ENCODE measurements at places on chromosomes 1 and 21.

DNA sequence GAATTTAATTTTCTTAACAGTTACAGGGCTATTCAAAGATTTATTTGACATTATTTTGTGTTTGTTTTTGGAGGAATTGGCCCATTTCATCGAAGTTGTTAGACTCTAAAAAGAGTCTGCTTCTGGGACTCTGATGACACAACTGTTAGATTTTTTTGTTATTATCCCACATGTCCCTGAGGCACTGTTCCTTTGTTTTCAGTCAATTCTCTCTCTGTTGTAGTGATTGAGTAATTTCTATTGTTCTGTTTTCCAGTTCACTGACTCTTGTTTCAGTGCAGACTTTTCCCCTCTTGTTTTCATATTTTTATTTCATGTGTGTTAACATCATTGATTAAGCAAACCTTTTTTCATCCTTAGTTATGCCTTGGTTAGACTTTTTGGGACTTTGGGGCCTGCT, 325.0 kb downstream of the ZNF326 start:
- H3K4me3 ChIP-seq, result no peak overlapping the region
- no peaks in the 10 kb centered on the region for H3K27me3 ChIP-seq
- no peak for DNase-seq
- H3K27ac ChIP-seq, result no peak overlapping the region

DNA sequence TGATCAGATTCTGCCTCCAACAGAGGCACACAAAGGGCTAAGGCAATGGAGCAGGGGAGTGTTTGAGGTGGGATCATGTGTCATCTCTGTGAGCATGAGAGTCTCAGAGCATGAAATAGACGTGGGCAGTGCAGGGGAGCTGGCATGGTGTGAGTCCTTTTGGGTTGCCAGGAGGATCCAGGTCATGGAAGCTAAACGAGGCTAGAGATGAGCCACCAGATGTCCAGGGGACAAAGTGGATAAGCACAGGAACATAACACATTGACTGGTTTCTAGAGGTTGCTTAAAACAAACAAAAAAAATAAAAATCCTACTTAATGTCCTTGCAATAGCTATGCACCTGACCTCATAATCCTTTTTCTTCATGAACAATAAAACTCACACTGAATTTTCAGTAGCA, 254.8 kb upstream of the GREM2 start:
- H3K27me3 ChIP-seq, result no peaks in the 10 kb centered on the region
- H3K36me3 ChIP-seq, result no peaks in the 10 kb centered on the region
- no peak overlapping the region for H3K27ac ChIP-seq
- no peak overlapping the region for H3K4me3 ChIP-seq

DNA sequence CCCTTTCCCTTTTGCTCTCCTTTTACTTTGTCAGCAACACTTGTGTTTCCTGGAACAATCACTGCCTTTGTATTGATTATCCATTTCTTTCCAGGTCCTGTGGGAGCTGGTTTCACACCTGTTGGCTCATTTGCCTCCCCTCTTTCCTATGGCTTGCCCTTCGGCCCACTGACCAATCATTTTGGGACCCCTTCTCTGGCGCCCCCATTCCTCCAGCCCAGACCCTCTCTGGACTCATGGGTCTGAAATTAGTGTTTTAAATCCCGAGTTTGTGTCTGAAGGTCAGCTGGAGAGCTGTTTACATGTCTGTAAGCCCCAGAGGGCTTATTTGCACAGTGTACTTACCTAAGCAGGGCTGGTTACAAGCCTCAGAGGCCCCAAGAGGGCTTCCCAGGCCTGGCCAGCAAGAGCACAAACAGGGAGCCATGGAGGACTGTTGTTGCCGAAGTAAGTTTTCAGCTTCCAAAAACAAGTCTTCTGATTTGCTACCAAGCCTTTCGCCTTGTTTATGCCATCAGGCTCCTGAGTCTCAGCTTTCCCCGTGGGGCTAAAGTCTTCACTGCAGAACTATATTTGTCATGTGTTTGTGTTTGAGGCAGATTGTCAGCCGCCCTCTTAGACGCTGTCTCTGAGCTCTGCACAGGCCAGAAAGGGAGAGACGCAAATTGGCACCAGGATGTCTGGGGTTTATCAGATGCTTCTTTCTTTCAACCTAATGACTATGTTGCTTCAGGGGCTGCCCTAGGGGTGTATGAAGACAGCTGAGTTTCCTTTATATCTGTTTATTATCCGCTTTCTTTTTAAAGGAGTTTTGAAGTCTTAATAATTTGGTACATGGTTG, 93.0 kb downstream of the ATP1A1 start:
- peak overlapping the region; percentile 26 for H3K27ac ChIP-seq
- H3K36me3 ChIP-seq, result no peaks in the 10 kb centered on the region
- no peak for DNase-seq
- peaks cover 3% of the 10 kb centered on the region for H3K27me3 ChIP-seq

DNA sequence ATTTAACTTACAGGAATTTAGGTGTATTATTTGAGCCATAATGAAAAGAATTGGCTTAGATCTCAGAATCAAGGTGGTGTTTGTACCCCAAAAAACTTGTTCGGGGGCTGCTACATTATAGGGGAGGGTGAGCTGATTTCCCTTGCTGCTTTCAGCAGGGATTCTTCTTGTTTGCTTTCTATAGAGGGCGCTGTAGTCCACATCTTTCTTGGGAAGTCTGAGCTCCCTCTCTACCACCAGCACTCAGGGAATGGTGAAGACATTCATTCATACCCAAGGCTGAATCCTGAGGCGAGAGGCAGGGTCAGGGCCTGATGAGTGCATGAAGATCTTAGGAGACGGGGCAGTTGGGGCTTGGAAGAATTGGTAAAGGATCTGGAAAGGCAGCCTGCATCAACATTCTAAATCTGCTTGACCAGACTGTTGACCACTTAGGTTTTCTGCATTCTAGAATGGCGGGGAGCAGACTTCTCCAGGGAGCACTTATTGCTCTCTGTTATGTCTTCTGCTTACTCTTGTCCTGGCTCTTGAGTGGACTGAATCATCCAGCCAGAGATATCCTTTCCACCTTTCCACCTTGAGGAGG, 18.9 kb downstream of the SPATA46 start:
- peaks cover 4% of the 10 kb centered on the region for H3K27me3 ChIP-seq
- H3K27ac ChIP-seq, result no peak overlapping the region
- no peaks in the 10 kb centered on the region for H3K36me3 ChIP-seq
- DNase-seq, result no peak
- H3K4me3 ChIP-seq, result no peak overlapping the region
- H3K4me1 ChIP-seq, result peaks cover 6% of the 10 kb centered on the region

DNA sequence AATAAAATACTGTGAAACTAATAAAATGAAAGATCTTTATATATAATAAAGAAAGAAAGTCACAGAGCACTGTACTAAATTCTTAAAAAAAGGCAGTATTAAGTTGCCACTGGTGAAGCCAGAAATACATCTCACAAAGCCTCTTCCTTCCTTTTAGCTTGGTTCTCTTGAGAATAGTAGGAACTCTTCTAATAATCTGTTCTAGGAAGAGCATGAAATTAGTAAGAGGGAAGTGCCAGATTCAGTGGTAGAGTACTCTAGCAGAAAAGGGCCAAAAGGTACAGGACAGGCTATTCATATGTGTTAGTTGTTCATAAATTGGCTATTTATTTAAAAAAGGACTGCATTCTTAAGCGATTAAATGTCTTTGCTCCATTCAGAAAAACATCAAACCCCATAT, 33.7 kb downstream of the CTTNBP2NL start:
- H3K4me1 ChIP-seq, result peaks cover 3% of the 10 kb centered on the region
- peaks cover 4% of the 10 kb centered on the region for H3K27me3 ChIP-seq
- no peak for DNase-seq
- H3K4me3 ChIP-seq, result no peak overlapping the region
- H3K27ac ChIP-seq, result no peak overlapping the region
- no peaks in the 10 kb centered on the region for H3K36me3 ChIP-seq

GRCh38 chr1:169550294-169550693, 36.0 kb downstream of the F5 start:
- H3K4me1 ChIP-seq, result no peaks in the 10 kb centered on the region
- no peaks in the 10 kb centered on the region for H3K27me3 ChIP-seq
- H3K4me3 ChIP-seq, result no peak overlapping the region
- DNase-seq, result no peak
- H3K36me3 ChIP-seq, result no peaks in the 10 kb centered on the region
- no peak overlapping the region for H3K27ac ChIP-seq

GRCh38 chr1:13585612-13585991, 2.0 kb downstream of the PDPN start:
- H3K36me3 ChIP-seq, result no peaks in the 10 kb centered on the region
- peaks cover 15% of the 10 kb centered on the region for H3K27me3 ChIP-seq
- peak overlapping the region; percentile 10 for H3K27ac ChIP-seq
- H3K4me3 ChIP-seq, result no peak overlapping the region

GRCh38 chr21:25406887-25407579, 200.2 kb downstream of the MRPL39 start:
- peaks cover 4% of the 10 kb centered on the region for H3K36me3 ChIP-seq
- no peak for DNase-seq
- peaks cover 3% of the 10 kb centered on the region for H3K27me3 ChIP-seq
- no peak overlapping the region for H3K27ac ChIP-seq
- peaks cover 7% of the 10 kb centered on the region for H3K4me1 ChIP-seq
- no peak overlapping the region for H3K4me3 ChIP-seq

- H3K27me3 ChIP-seq, result peaks cover 2% of the 10 kb centered on the region
- DNase-seq, result no peak
- H3K36me3 ChIP-seq, result no peaks in the 10 kb centered on the region
- H3K4me3 ChIP-seq, result no peak overlapping the region
- H3K27ac ChIP-seq, result no peak overlapping the region
These were observed 87.7 kb downstream of the C4BPA start for GRCh38 chr1:207191776-207192175.

- H3K4me3 ChIP-seq, result no peak overlapping the region
- H3K4me1 ChIP-seq, result no peaks in the 10 kb centered on the region
- no peaks in the 10 kb centered on the region for H3K36me3 ChIP-seq
- DNase-seq, result no peak
- H3K27ac ChIP-seq, result no peak overlapping the region
These were observed 293.8 kb upstream of the USP25 start for GRCh38 chr21:15436031-15436430.

DNA sequence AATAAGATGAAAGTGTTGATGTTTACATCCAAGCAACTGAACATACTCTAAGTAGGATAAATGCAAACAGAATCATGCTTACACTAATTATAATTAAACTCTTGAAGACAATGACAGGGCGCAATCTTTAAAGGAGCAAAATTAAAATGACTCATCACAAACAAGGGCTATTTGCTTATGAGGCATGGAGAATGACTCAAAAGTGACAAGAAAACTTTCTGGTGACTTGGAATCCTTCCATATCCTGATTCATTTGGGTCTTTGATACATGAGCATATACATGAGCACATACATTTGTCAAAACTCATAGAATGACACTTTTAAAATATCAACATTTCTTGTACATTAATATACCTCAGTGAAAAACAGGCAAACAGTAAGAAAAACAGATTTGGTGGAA, 1632.3 kb downstream of the KCNT2 start:
- no peak overlapping the region for H3K27ac ChIP-seq
- DNase-seq, result no peak
- H3K36me3 ChIP-seq, result no peaks in the 10 kb centered on the region

DNA sequence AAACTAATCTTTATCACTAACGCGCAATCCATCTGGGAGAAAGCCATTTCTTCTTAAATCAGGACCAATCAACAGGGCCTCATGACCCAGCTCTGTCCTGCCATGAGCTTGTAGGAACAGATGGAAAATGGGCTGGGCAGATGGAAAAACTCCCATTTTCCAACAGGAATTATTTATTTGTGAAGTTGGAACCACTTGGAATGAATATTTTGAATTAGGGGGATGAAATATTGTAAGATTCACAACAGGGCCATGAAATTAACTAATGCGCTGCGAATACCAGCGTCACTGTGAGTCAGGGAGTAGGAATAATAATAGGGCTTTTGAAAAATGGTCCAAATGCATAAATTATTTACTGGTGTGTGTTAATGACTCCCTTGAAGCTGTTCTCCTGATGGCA, 53.1 kb upstream of the CYP2J2 start:
- no peaks in the 10 kb centered on the region for H3K27me3 ChIP-seq
- H3K4me3 ChIP-seq, result no peak overlapping the region
- no peak overlapping the region for H3K27ac ChIP-seq
- no peak for DNase-seq

DNA sequence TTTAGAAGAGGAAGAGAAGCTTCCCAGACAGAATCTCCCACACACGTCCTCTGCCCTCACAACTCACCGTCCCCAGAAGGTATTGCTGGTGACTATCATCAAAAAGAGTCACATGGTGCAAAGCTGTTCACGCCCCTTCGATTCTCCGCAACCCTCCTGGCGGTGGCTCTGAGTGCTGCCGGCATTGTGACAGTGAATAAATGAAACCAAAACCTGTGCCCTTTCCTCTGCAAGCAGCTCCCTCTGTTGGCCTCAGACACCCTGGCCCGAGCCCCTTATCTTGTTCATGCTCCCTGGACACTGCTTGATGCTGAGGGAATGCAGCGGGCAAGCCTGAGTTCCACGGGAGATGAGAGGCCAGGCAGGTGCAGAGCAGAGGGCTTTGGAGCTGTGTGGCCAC, 510.3 kb downstream of the NPHP4 start:
- peaks cover 13% of the 10 kb centered on the region for H3K36me3 ChIP-seq
- DNase-seq, result no peak
- H3K4me3 ChIP-seq, result no peak overlapping the region
- peaks cover 13% of the 10 kb centered on the region for H3K27me3 ChIP-seq
- no peaks in the 10 kb centered on the region for H3K4me1 ChIP-seq
- H3K27ac ChIP-seq, result no peak overlapping the region

DNA sequence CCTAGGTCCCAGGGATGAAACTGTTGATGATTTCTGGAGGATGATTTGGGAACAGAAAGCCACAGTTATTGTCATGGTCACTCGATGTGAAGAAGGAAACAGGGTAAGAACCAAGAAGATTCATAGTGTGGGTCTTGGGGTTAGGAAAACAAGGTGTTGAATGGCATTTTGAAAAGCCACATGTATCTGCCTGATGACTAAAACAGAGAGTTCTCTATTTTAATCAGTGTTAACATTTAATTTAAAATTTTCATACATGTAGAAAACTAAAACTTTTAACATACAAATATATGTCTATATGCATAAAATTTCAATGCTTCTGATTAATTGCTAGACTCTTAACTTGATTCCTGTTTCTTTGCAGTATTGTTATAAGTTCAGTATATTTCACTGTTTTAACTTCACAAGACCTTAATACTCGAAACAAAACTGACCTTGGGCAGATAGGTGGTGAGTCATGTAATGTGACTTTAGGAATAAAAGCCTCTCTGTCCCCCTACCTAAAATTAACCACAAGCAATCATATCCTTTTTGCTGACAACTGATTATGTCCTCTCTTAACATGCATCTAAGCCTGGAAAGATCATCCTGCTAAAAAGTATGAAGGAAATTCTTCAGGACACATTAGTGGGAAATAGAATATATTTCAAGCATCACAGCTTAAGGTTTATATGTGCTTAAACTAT, 95.6 kb downstream of the PTPRC start:
- no peaks in the 10 kb centered on the region for H3K36me3 ChIP-seq
- no peak overlapping the region for H3K27ac ChIP-seq
- no peaks in the 10 kb centered on the region for H3K27me3 ChIP-seq
- H3K4me1 ChIP-seq, result no peaks in the 10 kb centered on the region
- H3K4me3 ChIP-seq, result no peak overlapping the region

- H3K27ac ChIP-seq, result no peak overlapping the region
- peaks cover 5% of the 10 kb centered on the region for H3K4me1 ChIP-seq
- DNase-seq, result no peak
- no peak overlapping the region for H3K4me3 ChIP-seq
These were observed 53.6 kb downstream of the RHBG start for GRCh38 chr1:156422602-156423091.

- no peaks in the 10 kb centered on the region for H3K4me1 ChIP-seq
- no peak overlapping the region for H3K27ac ChIP-seq
- H3K27me3 ChIP-seq, result no peaks in the 10 kb centered on the region
- no peak for DNase-seq
- no peaks in the 10 kb centered on the region for H3K36me3 ChIP-seq
These were observed 94.7 kb downstream of the CSMD2 start for GRCh38 chr1:34070201-34070836.

All from glutamatergic neuron (in vitro differentiated cells).